Stimulated activated CD4-positive, alpha-beta T cell treated with anti-CD3 and anti-CD28 coated beads, Interleukin-4, amount 100 ng/mL, for 4 hours (primary cell): ENCODE measurements at places on chromosomes 7 and 10.

- no peak for DNase-seq
Observed at GRCh38 chr10:75530299-75530698, 98.9 kb downstream of the LRMDA start.

- no peak for DNase-seq
Observed at GRCh38 chr7:106017657-106018056, 54.6 kb downstream of the CDHR3 start.

- no peak for DNase-seq
Observed at GRCh38 chr10:47336387-47337134, 11.6 kb upstream of the RBP3 start.

GRCh38 chr10:98363220-98363619 is 51.8 kb downstream of the PYROXD2 start:
- DNase-seq: no peak

DNA sequence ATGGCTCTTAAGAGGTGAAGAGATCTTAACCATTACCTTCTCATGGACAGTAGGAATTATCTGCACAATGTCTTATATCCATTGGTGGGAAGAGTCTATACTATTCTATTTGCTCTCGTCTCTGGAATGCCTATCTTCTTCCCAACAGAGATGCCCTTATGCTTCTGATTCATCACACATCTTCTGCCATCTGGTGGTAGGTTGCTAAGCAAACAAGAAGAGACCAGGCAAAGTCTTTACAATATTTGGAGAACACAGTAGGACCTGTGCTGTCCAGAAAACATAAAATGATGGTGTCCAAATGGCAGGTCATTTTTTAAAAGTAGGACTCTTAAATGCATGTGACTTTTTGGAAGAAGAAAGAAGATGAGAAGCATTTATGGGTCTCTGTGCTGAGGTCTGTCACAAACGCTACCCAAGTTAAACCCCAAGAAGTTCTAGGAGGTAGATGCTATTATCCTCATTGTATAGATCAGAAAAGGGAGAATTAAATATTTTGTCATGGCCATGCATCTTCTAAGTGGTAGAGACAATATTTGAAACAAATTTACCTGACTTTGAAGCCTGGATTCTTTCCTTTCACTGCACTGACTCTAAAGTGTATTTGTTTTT is 67.8 kb upstream of the NXPH1 start:
- no peak for DNase-seq

- DNase-seq: no peak
Observed at GRCh38 chr7:23894892-23895569, 185.0 kb downstream of the STK31 start.

DNA sequence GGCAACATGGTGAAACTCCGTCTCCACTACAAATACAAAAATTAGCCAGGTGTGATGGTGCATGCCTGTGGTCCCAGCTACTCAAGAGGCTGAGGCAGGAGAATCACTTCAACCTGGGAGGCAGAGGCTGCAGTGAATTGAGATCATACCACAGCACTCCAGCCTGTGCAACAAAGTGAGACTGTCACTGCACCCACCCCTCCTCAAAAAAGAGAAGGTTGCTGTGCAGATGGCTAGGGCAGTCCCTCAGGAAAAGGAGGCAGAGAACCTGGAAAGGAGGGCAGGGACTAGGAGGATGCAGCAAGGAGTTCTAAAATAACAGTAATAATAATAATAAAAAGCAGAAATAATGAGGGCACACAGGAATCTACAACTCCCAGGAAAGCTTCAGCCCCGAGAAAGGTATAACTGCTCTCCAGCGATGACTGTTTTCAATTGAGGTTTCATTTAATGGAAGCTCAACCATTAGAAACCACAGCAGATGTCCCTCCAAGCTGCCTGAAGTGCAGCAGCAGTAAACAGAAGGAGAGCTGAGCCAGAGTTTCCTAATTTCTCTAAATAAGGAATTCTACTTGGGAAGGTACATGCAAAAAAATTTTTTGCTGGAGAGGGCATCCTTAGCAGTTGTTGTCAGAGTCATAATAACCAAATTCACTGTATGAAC is 326.5 kb downstream of the GATA3 start:
- DNase-seq: no peak

GRCh38 chr10:131753336-131753735 is 147.5 kb upstream of the PPP2R2D start:
- DNase-seq: no peak
